CD8-positive, alpha-beta memory T cell (primary cell): ENCODE measurements at places on chromosomes 2 and 18. TPM values are rescaled to one million over a fixed set of nuclear protein-coding genes. Genes with fewer than 3 reads are reported as not detected.

Gene SLC30A3
- total RNA-seq, result 0.33 TPM

DNA sequence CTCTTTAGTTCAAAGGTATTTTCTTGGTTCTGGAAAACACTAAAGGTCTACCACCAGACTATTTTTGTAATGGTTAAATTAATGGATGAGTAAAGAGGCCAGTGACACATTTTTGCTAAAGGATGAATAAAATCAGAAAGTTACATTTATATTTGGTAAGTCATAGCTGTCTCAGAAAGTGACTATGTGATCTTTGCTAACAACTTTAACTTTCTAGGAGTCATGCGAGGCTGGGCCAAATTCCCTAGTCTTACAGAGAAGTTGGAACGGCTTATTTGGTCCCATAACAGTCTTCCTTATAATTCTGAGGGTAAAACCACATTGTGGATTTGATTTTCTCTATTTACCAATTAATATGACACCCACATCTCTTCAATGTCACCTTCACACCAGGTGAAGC is 198.1 kb downstream of the PDE1A start:
- DNase-seq, result no peak

Gene EML6
- 1.3 TPM for total RNA-seq

Gene IL36RN
- total RNA-seq, result not detected

Gene HOXD12
- total RNA-seq, result not detected

Gene FKBP7
- 3.4 TPM for total RNA-seq

DNA sequence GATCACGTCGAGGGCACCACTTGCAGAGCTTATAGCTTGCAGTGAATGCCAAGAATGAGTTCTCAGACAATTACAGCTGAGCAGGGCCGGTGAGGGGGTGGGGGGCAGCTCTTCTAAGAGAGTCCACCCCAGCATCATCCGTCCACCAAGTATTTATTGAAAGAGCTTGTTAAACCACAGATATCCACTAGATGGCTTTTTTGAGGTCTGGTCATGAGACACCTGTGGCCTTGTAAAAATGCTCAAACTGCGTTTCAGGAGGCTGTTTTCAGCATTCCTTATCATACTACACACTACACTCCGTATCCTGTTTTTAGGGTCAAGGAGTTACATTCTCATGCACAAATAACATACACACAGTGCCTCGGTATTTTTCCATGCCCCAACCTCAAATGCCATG is 51.5 kb downstream of the DNAJC10 start:
- no peak for DNase-seq

DNA sequence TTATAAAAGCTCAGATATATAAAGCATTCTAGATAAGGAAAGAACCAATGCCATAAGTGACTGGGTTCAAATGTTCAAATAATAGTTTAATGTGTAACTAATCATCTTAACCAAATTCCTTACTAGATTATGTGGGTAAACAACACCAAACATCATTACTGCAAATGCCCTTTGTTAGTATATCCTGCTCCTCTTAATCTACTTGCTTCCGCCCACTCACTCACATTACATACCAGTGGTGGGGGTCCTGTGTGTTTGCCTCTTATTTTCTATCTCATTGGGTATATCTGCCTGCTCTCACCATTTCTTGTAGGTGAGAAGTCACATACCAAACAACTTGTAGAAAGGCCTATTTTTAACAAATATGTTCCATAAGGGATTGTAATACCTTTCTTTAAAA is 562.1 kb downstream of the NRXN1 start:
- DNase-seq, result no peak

GRCh38 chr2:196515051-196515450 is 124.5 kb upstream of the CCDC150 start:
- no peak for DNase-seq

DNA sequence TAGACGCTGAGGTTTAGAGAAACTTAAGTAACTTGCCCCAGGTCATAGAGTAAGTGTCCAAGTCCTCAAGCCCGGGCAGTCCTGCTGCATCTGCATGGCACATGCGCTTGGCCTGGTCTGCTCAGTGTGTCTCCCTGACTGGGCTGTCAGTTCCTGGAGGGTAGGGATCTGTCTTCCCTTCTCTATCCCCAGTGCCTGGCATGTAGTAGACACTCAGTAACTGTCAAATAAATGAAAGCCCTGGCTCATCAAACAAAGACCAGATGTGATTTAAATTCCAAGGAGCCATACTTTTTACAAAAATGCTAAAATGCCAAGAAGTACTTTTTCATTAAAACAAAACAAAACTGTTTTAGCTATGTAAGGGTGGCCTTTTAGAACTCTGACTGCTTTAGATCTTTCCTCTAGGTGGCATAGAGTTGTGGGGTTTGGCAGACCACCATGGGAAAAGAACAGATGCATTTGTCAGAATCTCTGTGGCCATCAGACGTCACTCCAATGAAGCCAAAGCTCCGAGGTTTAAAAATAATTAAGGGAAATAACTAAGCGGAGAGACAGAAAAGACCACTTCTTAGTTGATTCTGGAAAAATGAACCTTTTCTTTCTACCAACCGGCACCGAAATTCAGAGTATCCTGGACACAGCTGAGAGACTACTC is 34.0 kb downstream of the EPAS1 start:
- DNase-seq, result no peak

Gene NDUFS1
- 102 TPM for total RNA-seq

DNA sequence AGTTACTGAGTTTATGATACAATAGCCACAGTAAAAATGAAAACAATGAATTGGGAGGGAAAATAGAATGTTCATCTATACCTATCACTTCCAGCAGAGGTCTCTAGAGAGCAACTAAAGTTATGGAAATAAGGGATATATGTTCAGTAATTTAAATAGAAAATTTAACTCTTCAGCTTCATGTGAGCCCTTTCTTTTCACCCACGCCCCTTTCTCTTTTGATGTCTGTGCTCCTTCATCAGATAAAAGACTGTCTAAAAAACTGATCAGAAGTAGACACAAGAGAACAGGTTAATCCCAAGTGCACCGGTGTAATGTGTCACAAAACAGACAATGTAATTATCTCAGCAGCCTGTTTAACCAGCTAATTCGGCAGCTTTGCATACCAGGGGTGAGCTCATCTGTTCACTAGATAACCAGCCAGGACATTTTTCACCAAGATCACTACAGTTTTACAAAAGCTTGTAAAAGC is 238.5 kb upstream of the ERBB4 start:
- DNase-seq, result no peak

- DNase-seq, result no peak
Observed at GRCh38 chr18:39350945-39351344, 1785.3 kb upstream of the CELF4 start.

DNA sequence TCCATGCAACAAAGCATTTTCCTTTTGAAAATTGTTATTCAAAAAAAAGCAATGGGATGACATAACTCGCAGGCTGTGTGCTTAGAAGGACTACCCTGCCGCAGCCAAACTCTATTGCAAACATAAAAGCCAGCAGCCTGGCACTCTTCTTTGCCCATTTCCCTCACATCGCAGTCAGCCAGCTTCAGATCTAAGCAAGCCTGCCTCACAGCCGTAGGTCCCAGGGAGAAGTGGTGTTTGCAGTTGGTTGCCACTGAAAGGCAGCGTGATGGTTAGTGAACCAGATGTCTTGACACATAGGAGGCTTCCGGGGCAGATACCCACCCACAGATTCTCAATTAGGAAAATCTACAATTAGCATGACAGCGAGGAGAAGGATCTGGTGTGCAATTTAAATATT is 655.2 kb downstream of the RNF144A start:
- peak; percentile 10 for DNase-seq

Gene SERPINB13
- total RNA-seq, result not detected

- no peak for DNase-seq
Observed at GRCh38 chr2:207107551-207107950, 58.2 kb downstream of the KLF7 start.

Gene KCNF1
- total RNA-seq, result not detected

Gene RSAD2
- total RNA-seq, result 1.00 TPM

Gene PLGLB2
- 0.59 TPM for total RNA-seq
